Bladder microvascular endothelial cell (primary cell): ENCODE measurements at places on chromosomes 3 and 15. TPM values are rescaled to one million over a fixed set of nuclear protein-coding genes. Genes with fewer than 3 reads are reported as not detected.

The SCAANT1 gene
- total RNA-seq = not detected in 2 replicates

The TTBK2 gene
- total RNA-seq = 6.8 and 14.3 TPM in 2 replicates

The WDR76 gene
- total RNA-seq = 11.0 and 13.4 TPM in 2 replicates

The CCDC71 gene
- 13.4 and 17.4 TPM in 2 replicates for total RNA-seq

The CCRL2 gene
- total RNA-seq = 2.5 and 6.3 TPM in 2 replicates

The MUC20 gene
- total RNA-seq = not detected in 2 replicates
